ENCODE measurements at places on chromosomes 12 and 14. TPM values are rescaled to one million over a fixed set of nuclear protein-coding genes. Genes with fewer than 3 reads are reported as not detected.

GNB3 gene
- total RNA-seq, result 3.8 TPM

- DNase-seq, result no peak
- no peaks in the 10 kb centered on the region for H3K4me1 ChIP-seq
- H3K4me3 ChIP-seq, result no peak overlapping the region
- H3K27ac ChIP-seq, result no peak overlapping the region
These were observed 101.7 kb upstream of the C14orf180 start for GRCh38 chr14:104477666-104478380.

SERPINA1 gene
- total RNA-seq, result not detected

BMP4 gene
- total RNA-seq, result 0.62 TPM

GRCh38 chr12:58249610-58250009 is 308.2 kb downstream of the ATP23 start:
- no peak overlapping the region for H3K4me3 ChIP-seq
- no peak overlapping the region for H3K27ac ChIP-seq
- no peaks in the 10 kb centered on the region for H3K4me1 ChIP-seq
- peaks cover 9% of the 10 kb centered on the region for H3K27me3 ChIP-seq

NAA25 gene
- total RNA-seq, result 37.3 TPM

GRCh38 chr14:103074729-103075367 is 9.2 kb upstream of the LBHD2 start:
- H3K4me3 ChIP-seq, result no peak overlapping the region
- H3K27ac ChIP-seq, result no peak overlapping the region

Measured in naive thymus-derived CD8-positive, alpha-beta T cell (primary cell).